ENCODE measurements at places on chromosomes 6 and 20. TPM values are rescaled to one million over a fixed set of nuclear protein-coding genes. Genes with fewer than 3 reads are reported as not detected.

GRCh38 chr6:108071736-108072276, 2.7 kb downstream of the OSTM1 start:
- peaks cover 20% of the 10 kb centered on the region for H3K4me1 ChIP-seq
- H3K4me3 ChIP-seq = no peak overlapping the region
- no peak overlapping the region for H3K27ac ChIP-seq

DNA sequence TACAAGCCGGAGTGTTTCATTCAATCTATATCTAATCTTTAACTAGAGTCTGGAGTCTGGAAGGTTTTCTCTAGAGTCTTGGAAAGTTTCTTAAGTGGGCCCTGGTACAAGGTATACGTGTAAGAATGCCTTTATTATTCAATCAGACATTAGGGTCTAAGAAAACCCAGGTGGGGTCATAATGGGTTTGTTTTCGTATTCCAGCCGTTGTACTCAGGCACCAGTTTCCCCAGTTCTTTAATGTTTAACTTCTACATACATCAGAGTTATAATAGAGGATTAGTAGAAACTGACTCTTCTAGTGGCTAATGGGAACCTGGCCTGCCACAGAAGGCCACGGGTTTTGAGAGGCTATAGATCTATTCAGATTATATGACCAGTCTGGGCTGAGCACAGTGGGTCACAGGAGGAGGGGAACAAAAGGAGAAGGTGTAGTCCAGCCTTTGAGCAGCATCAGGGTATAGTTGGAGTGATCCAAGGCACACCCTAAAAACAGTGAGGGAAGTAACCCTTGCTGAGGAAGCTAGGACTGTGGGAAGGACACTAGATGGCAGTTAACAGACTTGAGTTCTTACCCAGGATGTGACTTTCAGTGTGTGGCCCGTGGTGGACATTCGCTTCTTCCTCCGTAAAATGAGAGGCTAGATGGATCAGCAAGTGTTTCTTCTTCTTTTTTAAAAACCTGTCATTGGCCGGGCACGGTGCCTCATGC, 15.5 kb downstream of the FAM83B start:
- no peak overlapping the region for H3K27ac ChIP-seq
- H3K36me3 ChIP-seq = peaks cover 3% of the 10 kb centered on the region
- no peak for DNase-seq
- H3K4me3 ChIP-seq = no peak overlapping the region
- peaks cover 4% of the 10 kb centered on the region for H3K4me1 ChIP-seq
- H3K27me3 ChIP-seq = peaks cover 1% of the 10 kb centered on the region

DNA sequence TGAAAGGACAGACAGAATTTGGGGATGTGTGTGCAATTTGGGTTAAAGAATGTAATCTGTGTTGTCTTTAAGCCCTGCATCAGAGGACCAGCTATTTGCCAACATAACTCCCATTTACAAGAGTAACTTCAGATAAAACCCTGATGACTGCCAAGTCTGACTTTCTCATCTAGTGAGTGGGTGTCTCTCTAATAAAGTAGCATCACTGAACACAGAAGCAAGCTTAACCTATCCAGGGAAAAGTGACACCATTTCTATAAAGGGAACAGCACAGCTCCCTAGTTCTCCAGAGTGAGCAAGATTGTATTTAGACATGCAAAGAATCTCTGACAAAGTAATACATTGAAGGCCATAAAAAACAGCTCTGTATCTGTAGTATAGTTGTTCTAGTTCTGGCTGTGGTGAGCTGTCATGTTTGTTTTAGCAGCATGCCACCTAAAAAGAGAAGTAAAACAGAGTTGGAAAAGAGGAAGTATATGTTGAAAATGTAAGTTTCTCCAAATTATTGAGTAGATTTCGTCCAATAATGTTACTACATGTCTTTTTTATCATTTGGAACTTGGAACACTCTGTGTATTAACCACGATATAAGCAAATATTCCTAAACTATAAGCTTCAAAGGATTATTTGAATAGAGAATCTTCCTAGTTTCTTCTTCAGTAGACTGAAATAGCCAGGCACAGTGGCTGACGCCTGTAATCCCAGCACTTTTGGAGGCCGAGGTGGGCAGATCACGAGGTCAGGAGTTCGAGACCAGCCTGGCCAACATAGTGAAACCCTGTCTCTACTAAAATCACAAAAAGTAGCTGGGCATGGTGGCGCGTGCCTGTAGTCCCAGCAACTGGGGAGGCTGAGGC, 8.8 kb upstream of the PIM1 start:
- no peak overlapping the region for H3K27ac ChIP-seq
- H3K4me3 ChIP-seq = no peak overlapping the region
- H3K27me3 ChIP-seq = no peaks in the 10 kb centered on the region
- DNase-seq = no peak
- H3K4me1 ChIP-seq = peaks cover 9% of the 10 kb centered on the region

- no peaks in the 10 kb centered on the region for H3K36me3 ChIP-seq
- no peaks in the 10 kb centered on the region for H3K4me1 ChIP-seq
- no peak for DNase-seq
- no peak overlapping the region for H3K4me3 ChIP-seq
- H3K27me3 ChIP-seq = no peaks in the 10 kb centered on the region
These were observed 429.3 kb downstream of the PHF3 start for GRCh38 chr6:64064919-64065318.

GRCh38 chr6:138465007-138465645, 34.2 kb downstream of the NHSL1 start:
- H3K4me3 ChIP-seq = no peak overlapping the region
- H3K27me3 ChIP-seq = peaks cover 4% of the 10 kb centered on the region
- no peak overlapping the region for H3K27ac ChIP-seq
- no peaks in the 10 kb centered on the region for H3K36me3 ChIP-seq
- no peaks in the 10 kb centered on the region for H3K4me1 ChIP-seq
- DNase-seq = no peak

DNA sequence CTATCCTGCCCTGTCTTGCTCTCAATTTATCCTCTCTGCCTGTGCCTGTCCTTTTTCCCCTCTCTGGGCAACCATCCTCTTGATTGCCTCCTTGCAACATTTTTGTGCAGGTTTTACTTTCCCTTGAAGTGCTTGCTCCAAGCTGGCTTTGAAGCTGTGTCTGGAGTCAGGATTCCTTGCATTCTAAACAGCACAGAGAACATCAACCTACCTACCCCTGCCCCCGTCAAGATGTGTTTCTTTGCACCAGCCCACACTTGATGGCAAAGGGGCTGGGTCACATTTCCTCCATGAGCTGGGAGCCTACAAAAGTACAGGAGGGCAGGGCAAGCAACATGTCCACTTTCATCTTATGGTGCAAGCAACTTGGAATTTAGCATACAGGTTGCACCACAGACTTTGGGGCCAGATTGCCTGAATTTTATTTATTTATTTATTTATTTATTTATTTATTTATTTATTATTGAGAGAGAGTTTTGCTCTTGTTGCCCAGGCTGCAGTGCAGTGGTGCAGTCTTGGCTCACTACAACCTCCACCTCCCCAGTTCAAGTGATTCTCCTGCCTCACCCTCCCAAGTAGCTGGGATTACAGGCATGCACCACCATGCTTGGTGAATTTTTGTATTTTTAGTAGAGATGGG, 206.3 kb downstream of the COL19A1 start:
- no peak for DNase-seq
- H3K4me1 ChIP-seq = no peaks in the 10 kb centered on the region
- H3K27ac ChIP-seq = no peak overlapping the region
- no peaks in the 10 kb centered on the region for H3K36me3 ChIP-seq
- H3K4me3 ChIP-seq = no peak overlapping the region
- peaks cover 2% of the 10 kb centered on the region for H3K27me3 ChIP-seq

The RAB22A gene
- 18.5 TPM for polyA plus RNA-seq

The KHDC1L gene
- polyA plus RNA-seq = not detected

DNA sequence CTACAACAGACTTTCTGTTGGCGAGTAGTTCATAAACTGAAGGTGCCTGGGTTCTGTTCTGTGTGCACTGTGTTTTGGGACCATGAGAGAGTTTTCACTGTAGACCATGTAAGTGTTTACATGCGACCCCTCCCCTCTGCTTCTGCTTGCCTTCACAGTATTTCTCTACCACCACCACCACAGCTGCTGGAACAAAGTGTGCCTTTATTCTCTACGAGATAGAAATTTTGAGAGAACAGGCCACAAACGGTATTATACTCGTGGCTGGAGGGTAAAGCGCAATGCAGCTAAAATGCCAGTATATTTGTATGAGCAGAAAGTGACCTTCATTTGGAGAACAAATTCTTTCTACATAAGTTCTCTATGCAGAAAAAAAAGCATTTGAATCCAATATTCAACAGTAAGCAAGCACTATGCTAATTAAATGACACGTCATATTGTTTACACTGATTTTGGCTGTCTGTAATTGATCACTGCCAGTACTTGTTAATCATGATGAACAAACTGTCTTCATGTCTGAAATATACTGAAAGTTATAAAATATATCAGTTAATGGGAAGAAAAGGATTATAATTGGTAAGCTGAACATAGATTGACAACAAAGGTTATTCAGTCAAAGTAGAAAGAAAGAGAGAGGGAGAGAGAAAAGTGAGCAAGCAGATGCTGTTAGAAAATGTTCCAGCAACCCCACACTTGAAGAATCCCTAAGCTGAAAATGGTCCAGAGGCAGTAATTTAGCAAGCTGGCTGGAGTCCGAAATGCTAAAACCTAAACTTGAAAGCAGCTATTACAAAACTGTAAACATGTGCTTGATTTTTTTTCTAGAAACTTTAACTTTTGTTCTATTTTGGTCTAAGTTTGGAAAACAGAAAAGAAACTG, 8.8 kb downstream of the CLDN20 start:
- peaks cover 9% of the 10 kb centered on the region for H3K4me1 ChIP-seq
- no peaks in the 10 kb centered on the region for H3K27me3 ChIP-seq
- DNase-seq = no peak
- H3K27ac ChIP-seq = no peak overlapping the region
- H3K36me3 ChIP-seq = peaks cover 18% of the 10 kb centered on the region

The RHAG gene
- polyA plus RNA-seq = not detected

The GINS1 gene
- 2.2 TPM for polyA plus RNA-seq

DNA sequence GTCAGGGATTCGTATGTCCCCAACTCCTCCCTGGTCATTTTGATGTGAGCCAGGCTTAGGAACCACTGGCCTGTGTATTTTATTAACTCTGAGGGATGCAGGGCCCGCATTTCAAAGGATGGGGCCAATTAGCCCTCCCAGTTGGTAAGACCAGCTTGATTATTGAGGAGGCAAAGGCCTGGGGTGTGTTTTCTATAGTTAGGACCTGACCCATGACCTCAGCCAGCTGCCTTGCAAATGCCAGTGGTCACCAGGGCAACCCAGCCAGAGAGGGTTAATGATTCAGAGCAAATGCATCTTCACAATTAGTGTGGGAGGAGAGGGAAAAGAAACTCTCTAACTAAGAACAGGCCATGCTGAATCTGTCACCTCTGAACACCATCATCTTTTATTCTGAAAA, 835.4 kb downstream of the MAFB start:
- H3K27me3 ChIP-seq = peaks cover 6% of the 10 kb centered on the region
- no peak overlapping the region for H3K4me3 ChIP-seq
- no peak for DNase-seq
- H3K4me1 ChIP-seq = no peaks in the 10 kb centered on the region
- no peak overlapping the region for H3K27ac ChIP-seq

The CLVS2 gene
- polyA plus RNA-seq = not detected

DNA sequence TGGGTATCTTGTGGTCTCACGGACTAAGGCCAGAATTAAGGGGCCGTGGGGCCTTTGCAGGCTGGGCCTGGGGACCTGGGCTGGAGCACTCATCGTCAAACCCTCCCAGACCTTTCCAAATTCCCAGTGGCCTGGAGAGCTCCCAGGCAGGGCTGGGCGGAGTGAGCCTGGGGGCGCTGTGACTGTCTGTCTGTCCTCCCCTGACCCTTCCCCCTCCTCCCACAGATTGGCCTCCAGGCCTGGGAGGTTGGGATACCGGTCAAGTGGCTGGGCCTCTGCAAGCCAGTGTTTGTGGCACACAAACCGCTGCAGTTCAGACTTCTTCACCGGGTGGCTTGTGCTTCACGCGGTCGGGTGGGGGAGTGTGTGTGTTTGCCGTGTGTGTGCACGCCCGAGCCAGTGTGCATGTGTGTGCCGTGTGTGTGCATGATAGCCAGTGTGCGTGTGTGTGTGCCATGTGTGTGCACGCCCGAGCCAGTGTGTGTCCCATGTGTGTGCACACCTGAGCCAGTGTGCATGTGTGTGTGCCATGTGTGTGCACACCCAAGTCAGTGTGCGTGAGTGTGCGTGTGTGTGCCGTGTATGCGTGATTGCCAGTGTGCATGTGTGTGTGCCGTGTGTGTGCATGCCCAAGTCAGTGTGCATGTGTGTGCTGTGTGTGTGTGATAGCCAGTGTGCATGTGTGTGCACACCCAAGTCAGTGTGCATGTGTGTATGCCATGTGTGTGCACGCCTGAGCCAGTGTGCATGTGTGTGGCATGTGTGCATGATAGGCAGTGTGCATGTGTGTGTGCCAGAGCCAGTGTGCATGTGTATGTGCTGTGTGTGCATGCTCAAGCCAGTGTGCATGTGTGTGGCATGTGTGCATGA, 6.3 kb downstream of the RBBP8NL start:
- DNase-seq = no peak
- H3K27me3 ChIP-seq = peaks cover 2% of the 10 kb centered on the region

The SS18L1 gene
- 0.68 TPM for polyA plus RNA-seq

Data from immature natural killer cell (primary cell).